Activated naive CD4-positive, alpha-beta T cell treated with Interleukin-2 at 50 U/mL for 16 hours (primary cell): ENCODE measurements at places on chromosomes 3 and 15.
A peak's percentile ranks its signal among the peaks of the same experiment; 100 is the strongest.

DNA sequence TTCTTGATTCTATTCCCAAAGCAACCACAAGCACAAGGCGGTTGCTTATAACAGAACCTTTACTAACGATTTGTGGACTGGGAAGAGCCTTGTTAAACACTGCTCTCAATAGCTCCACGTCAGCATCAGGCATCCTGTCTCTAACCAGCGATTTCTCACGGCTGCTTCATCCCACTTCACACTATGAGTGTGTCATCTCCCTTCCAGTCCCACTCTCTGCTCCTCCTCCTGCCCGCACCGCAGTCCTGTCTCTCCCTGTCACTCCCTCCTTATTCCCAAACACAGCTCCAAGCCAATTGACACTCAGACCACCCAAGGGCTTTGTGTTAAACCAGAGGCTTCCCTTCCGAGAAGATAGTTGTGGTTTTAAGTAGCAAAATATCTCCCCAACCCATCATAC lies 94.8 kb downstream of the ABHD5 start:
- DNase-seq = no peak

- DNase-seq = no peak
These were observed 45.4 kb downstream of the PRICKLE2 start for GRCh38 chr3:64179860-64180259.

DNA sequence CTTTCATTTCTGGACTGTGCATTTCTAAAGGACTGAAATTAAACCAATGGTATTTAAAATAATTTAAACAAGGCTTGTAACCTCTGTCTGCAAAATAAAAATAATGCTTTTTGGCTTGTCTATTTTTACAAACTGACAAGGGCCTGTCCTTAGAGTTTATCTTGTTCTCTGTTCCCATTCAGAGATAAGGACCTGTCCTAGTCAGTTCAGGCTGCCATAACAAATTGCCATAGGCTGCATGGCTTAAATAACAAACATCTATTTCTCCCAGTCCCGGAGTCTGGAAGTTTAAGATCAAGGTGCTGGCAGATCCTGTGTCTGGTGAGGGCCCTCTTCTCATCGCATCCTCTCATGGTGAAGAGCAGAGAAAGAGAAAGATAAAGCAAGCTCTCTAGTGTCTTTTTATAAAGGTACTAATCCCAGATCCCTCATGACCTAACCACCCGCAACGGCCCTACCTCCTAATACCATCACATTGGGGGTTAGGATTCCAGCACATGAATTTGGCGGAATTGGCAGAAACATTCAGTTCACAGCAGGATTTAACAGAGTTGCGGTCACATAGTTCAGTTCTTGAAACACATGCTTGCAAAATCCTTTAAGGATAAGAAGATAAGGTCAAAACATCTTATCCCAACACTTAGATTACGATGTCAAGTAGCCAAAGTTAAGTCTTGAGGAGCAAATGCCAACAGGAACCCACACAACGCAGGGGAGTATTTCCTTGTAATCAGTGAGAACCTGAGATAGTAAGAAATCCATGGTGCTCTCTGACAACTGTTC lies 17.8 kb downstream of the KBTBD8 start:
- no peak for DNase-seq

- no peak for DNase-seq
These were observed 36.5 kb downstream of the BOC start for GRCh38 chr3:113247675-113248458.

DNA sequence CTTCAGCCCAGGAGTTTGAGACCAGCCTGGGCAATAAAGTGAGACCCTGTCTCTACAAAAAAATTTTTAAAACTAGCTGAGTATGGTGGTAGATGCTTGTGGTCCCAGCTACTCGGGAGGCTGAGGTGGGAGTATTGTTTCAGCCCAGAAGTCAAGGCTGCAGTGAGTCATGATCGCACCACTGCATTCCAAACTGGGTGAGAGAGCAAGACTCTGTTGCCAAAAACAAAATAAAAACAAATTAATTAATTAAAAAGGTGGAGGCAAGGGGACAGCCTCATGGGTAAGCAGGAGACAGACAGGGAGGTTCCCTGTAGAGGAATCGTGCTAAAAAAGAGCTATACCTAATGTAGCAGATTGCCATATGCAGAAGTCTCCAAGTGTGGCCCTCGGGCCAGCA lies 12.6 kb downstream of the HAPLN3 start:
- DNase-seq = no peak

GRCh38 chr3:63936925-63937324 lies 24.7 kb upstream of the SCAANT1 start:
- no peak for DNase-seq

DNA sequence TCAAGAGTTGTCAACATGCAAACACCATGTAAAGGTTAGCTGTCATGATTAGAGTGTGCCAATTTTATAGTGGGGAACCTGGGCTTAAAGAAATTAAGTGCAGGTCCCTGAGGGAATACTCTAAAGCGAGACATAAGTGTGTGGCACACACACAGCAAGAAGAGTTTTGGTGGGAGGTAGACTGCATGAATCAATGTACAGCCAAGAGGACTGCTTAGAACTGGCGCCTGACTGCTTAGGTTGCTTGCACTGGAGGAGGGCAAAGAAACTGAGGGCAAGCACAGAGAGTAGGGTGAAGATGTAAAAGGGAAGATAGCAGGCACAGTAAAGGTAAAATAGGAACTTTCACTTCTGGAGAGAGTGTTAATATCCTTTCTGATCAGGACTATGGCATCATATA lies 184.9 kb downstream of the SOX2 start:
- DNase-seq = no peak

- no peak for DNase-seq
These were observed 13.6 kb downstream of the KLF15 start for GRCh38 chr3:126343649-126344035.

DNA sequence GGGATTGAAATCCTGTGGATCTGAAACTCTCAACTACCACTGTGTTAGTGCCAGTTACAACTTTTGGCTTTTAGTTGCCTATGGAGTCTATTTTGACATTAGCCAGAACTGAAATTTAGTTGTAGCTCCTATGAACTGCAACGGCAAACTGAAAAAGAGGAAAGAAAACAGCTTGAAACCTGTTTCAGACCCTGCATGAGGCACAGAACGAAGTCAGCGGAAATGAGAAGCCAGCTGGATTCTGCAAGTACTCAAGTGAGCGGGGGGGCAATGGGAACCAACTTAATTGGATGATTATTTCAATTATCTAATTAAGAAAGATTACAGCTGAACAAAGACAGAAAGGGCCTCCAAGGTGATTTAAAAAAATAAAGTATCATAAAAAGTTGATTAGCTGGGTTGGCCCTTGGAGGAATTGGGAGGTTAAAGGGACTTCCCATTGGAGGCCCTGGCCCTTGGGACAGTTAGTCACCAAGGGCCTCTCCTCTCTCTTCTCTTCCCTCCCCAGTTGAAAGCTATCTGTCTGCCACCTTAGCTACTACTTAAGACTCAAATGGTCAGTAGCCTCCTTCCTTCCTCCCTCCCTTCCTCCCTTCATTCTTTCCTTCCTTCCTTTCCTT lies 352.1 kb downstream of the SHQ1 start:
- no peak for DNase-seq

DNA sequence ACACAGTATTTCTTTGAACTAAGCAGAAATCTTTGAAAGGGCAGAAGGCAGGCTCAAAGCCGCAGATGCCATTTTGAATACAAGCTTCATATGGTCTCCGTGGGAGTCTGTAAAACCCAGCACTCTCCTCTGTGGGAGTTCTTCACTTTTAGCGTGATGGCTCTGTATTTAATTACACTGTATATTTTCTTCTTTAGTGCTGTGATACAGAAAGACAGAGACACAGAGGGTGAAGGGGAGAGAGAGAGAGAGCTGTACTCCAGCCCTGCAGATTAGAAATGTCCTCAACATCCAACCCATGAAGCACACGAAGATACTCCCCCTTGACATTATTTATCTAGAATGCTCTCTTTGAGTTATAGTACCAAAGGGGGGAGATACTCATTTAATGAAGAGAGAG lies 752.6 kb upstream of the NR2F2 start:
- DNase-seq = no peak

DNA sequence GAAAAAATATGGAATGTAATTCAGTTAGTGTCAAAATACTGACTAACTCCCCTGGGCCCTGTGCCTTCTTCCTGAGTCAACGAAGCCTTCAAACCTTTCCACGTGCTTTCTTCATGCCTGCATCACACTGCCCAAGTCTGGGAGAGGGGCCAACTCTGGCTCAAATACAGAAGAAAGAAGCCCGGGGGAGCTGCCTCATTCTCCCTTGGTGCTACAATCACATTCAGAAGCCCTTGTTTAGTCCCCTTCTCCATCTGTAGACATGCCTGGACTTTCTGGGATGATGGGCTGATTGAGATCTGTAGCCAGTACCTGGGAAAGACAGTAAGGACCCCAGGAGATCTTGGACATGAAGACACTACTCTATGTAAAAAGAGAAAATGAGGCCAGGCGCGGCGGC lies 77.8 kb upstream of the GSK3B start:
- no peak for DNase-seq

DNA sequence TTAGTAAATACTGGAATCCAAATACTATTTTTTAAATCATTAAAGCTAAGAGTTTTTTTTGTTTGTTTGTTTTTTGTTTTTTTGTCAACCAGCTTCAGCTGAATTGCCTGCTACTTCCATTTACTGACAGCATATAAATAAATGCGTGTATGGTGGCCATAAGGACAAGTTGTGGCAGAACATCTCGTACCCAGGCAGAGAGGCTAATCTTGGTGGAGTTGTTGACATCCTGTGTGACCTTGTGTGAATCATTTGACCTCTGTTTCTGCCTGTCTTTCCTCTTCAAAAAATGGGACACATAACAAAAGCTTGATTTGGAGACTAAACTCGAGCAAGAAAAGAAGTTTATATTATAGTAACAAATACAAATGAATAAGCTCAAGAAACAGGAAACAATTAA lies 734.2 kb downstream of the MCTP2 start:
- DNase-seq = no peak

DNA sequence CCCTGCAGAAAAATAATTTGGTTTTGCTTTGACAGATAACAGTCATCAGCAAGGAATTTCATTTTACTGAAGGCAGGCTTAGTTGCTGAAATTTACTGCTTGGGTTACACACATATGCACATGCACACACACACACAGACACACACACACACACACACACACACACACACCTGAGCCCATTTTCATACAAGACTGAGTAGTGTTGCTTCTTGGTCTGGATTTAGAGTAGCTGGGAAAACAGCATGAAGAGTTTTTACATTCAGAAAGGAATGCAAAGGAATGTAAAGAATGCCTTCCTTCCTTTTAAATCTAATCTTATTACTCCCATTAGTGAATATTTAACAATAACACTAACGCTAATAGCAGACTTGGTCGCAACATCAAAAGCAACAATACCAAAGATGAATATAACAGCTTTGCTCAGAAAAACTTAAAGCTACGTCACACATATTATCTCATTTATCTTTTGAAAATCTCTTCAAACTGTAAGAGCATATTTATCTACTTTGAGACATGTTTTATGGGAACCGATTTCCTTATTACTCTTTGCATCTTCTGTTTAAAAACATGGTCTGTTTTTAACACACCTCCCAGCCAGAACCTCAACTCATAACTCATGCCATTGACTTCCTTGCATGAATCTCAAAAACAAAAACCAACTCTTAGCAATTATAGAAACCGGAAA lies 32.5 kb downstream of the RFTN1 start:
- no peak for DNase-seq

- DNase-seq = no peak
These were observed 217.9 kb downstream of the THSD4 start for GRCh38 chr15:71333136-71333700.

DNA sequence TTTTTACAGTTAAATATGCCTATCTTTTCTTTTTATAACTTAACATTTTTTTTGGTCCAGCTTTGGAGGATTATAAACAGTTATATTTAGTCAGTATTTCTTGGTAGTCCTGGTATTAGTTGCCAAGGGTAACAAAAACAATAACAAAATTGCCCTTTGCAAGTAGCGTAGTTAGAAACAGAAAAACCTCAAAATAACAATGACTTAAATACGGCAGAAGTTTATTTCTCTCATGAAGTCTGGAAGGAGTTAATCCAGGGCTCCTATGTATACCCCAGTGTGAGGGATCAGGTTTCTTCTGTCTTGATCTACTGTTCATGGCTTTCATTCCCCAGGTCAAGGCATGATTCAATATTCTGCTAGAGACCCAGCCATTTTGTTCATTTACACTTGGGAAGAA lies 14.1 kb upstream of the MYH15 start:
- no peak for DNase-seq

DNA sequence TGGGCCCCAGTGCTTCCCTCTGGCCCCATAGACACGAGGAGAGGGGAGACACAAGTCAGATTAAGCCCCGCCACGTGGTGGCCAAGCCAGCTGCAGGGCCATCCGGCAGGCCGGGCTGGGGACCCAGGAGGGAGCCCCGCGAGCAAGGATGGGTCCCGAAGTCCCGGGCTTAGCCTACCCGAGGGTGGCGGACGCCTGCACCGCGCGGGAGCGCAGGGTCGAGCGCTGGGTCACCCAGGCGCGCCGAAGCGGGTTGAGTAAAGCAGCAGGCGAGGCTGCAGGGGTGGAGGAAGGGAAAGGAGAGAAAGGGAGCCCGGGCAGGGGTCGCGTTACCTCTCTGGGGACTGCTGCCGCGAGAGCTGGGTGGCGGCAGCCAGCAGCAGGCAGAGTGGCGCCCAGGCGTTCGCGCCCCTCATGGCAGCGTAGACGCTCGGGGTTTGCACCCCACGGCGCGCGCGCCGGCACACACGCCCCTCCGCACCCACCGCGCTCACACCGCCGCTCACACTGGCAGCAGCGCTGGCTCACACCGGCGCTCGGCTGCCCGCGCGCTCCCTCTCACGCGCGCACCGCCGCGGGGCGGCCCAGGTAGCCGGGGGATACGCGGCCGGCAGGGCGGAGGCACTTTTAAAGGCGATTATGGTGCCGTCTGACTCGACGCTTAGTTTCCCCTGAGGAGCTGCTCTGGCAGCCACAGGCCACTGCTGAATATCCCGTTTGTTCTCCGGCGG lies at the start of gene PCOLCE2:
Gene PCOLCE2, minus strand, starts transcription at position 603 of the 731 bp plus-strand sequence. Its CDS starts 187 bp downstream, at position 416.
- peak; percentile 5 for DNase-seq

DNA sequence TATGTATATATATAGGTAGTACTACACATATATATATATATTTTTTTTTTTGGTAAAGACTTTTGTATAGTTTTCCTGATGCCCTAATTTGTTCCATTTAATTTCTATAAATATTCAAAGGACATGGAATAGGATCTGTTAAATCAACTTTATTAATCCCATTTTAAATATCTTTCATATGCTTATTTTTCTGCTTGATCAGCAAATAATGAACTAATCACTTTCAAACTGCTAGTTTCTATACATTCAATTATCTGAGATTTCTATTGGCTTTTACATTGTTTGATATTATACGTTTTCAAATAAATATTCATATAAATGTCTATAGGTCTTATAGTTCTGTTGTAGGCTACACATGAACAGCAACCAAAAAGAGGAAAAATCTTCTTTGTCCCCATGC lies 21.7 kb downstream of the ZXDC start:
- no peak for DNase-seq
